Epithelial cell of proximal tubule (primary cell): ENCODE measurements at places on chromosomes 4 and X.

GRCh38 chr4:17126321-17126966 is 228.0 kb upstream of the LDB2 start:
- DNase-seq, result no peak

DNA sequence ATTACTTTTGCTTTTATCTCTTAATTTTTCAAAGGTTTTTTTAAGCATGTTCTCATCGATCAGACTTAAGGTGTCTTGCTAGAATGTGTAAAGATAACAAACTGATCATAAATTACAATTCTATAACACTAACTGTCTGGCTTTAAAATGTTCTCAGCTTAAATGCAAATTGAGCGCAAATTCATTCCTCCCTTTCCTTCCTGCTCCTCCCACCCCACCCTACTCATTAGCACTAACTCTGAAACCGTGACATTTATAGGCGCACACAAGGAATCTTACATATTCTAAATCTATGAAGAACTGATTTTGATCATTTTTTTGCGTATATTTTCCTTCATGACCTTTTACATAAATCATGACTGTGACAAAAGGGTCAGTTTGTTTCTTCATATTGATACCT is 590.0 kb upstream of the DIAPH2 start:
- DNase-seq, result no peak

- no peak for DNase-seq
These were observed 68.8 kb downstream of the SPRY1 start for GRCh38 chr4:123465416-123465815.

DNA sequence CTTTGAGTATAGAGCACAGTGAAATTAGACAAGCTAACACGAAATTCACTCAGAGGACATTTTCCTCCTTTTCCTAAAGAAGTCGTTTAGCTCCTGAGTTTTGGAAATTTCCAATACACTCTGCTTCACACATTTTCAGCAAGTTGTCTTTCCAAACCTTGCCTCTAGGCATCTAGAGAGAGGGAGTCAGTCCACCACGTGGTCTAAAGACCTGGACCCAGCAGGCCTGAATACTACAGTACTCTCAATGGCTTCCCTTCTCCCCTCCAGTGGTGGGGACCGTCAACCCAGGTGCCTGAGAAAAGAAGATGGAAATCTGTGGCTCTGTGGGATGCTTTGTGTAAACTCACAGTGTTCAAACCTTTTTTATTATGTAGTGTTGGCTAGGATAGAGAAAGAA is 13.9 kb upstream of the SCML2 start:
- no peak for DNase-seq
